ENCODE measurements at places on chromosomes 12 and 14.

GRCh38 chr14:75428230-75429104, 645 bp downstream of the JDP2 start:
- DNase-seq, result peak; percentile 16

GRCh38 chr12:23687947-23688346, 261.5 kb downstream of the SOX5 start:
- DNase-seq, result no peak

GRCh38 chr12:59973515-59973914, 377.7 kb downstream of the SLC16A7 start:
- no peak for DNase-seq

GRCh38 chr14:95507174-95507573, 9.3 kb downstream of the SYNE3 start:
- peak; percentile 91 for DNase-seq

GRCh38 chr14:85024931-85025330, 505.0 kb upstream of the FLRT2 start:
- no peak for DNase-seq

GRCh38 chr14:73747379-73748211, 33.4 kb upstream of the PNMA1 start:
- no peak for DNase-seq

DNA sequence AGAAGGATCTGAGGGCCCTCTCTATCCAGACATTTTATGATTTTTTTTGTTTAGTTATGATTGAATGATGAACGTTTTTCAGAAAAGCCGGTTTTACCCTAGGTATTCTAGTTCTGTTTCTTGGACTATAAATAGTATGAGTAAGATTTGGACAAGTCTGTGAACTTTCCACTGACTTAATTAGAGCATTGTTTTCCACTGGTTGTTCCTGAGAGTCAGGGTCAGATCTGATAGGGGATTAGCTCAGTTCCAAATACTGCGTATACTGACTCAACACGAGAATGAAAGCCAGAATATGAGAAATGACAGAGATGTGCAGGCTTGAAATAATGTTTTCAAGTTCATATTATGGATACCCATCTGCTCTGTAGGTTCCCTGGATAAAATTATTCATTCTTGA, 361.6 kb downstream of the AEBP2 start:
- DNase-seq, result no peak

- peak; percentile 20 for DNase-seq
Observed at GRCh38 chr12:49223590-49224369, 34.9 kb upstream of the TUBA1A start.

DNA sequence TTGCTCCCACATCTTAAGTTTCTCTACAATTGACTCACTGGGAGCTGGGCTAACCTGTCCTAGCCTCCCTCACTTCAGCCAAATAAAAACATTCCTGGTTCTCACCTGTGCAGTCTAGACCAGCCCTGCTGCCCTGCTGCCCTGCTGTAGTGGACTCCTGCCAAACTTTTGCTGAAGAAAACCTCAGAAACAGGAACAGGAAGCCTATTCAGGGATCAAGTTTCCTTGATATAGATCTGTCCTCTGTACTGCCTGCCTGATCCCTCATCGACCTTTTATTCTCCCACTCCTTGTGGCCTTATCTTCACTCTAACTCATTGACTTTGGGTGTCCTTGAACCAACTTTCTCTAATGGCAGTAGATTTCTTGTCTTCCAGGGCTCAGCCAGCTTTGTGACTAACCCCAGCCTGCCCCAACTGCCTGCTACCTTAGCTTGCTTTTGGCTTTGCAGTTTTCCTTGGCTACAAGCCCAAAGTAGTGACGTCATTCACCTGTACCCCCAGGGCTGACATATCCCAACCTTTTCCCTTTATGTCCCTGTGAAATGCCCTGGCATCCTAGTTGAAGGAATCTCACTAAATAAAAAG, 234.8 kb downstream of the DUSP6 start:
- DNase-seq, result no peak

All from inflammatory macrophage treated with lipopolysaccharide for 1 hour (primary cell).